Activated naive CD8-positive, alpha-beta T cell treated with anti-CD3 and anti-CD28 coated beads, Interleukin-2, amount 50 U/mL, for 24 hours (primary cell): ENCODE measurements at places on chromosomes 11 and 22.

- DNase-seq: no peak
Observed at GRCh38 chr22:48357961-48358360, 1469.7 kb downstream of the BRD1 start.

GRCh38 chr11:69293819-69294505, at the start of gene MYEOV:
Gene MYEOV, plus strand, starts transcription at chr11:69294155. Its CDS starts 1,200 bp downstream, at chr11:69295355.
- DNase-seq: peak; percentile 59

- DNase-seq: no peak
Observed at GRCh38 chr22:29112681-29113080, 39.8 kb downstream of the KREMEN1 start.

- no peak for DNase-seq
Observed at GRCh38 chr22:22375576-22376351, 131.2 kb downstream of the VPREB1 start.

DNA sequence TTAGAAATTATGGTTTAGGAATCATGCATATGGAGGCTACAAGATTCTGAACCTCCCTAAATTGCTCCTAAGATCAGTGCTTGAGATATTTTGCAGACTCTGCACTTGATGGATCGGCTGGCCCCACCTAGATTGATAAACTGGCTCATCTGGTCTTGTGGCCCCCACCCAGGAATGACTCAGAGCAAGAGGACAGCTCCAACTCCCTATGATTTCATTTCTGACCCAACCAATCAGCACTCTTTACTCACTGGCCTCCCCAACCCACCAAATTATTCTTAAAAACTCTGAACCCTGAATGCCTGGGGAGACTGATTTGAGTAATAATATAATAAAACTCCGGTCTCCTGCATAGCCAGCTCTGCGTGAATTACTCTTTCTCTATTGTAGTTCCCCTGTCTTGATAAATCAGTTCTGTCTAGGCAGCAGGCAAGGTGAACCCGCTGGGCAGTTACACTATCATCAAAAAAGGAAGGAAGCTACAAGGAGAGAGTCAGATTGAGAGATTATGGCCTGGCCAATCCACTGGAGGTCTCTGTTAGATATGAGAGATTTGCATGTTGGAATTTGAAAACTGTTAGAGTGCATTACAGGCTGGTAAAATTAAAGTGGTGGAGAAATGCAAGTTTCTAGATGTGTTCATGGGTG, 245.8 kb downstream of the CSNK2A3 start:
- no peak for DNase-seq

- DNase-seq: no peak
Observed at GRCh38 chr11:104645261-104646222, 252.7 kb downstream of the CASP12 start.

DNA sequence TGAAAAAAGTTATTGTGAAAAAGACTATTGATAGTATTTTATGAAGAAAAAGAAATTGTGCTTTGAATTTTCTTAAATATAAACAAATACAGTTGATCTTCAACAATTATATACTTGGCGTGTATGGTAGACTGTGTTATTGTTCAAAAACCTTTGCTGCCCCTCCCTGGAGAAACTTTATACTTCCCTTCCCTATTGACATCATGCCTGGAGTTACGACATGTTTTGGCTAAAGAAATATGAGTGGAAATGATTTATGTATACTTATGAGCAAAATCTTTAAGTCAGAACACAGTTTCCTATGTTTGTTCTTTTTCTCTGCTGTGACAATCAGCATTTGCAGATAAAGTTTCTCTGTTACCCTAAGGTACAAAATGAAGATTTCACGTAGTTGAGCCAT, 243.8 kb downstream of the TMEM135 start:
- no peak for DNase-seq

DNA sequence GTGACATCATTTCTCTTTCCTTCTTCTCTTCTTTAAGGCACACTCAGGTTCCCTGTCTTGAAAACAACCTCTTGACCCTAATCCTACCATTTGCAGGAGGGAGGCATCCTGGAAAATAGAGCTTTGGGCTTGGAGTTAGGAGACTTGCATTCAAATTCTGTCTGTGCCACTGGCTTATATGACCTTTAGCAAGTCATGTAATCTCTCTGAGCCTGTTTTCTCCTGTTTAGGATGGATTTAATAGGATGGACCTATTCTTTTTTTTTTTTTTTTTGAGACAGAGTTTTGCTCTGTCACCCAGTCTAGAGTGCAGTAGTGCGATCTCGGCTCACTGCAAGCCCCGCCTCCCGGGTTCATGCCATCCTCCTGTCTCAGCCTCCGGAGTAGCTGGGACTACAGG, 25.1 kb upstream of the CCDC134 start:
- DNase-seq: no peak

GRCh38 chr11:8927233-8927632, 5.5 kb downstream of the C11orf16 start:
- no peak for DNase-seq

- DNase-seq: no peak
Observed at GRCh38 chr11:86537541-86538222, 134.7 kb downstream of the ME3 start.

- no peak for DNase-seq
Observed at GRCh38 chr11:29124470-29124869, 892.4 kb downstream of the KCNA4 start.

GRCh38 chr11:212150-213100, 4.9 kb downstream of the RIC8A start:
- no peak for DNase-seq

DNA sequence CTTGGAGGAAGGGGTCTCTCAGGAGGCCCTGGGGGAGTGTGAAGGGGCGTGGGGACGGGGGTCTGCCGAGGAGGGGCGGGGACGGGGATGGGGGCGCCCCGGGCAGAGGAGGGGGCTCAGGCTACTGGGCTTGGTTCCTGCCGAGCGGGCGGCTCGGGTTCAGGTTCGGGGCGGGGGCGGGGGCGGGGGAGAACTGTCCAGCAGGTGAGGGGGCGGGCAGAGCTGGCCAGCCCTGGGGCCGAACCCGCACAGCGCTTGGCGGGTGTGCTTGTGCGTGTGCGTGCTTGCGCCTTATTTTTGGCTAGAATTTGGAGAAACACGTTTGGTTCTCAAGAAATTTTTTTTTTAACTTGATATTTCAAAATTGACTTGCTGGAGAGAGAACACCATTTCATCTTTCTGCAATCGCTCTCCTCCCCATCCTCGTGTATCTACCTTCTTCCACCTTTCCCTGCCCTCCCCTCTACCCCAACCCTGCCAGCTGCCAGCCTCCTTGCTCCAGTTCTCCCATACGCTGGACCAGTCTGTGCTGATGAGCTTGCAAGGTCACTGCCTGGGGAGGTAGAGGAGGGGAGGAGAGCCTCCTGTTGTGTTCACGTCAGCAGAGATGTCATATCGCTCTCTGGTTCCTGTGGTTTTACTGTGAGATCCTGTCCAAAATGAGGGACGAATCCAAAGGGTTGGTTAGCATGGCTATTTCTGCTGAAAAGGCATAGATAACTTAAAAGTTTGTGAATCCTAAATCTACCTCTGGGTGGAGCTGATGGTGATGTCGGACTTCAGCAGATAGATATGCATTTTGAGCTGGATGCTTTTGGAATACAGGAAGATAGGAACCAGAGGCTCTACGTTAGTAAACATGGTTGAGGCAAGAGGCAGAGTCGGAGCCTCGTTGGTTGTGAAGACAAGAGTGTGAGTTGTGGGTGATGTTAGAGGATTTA, 668 bp downstream of the MADD start:
- DNase-seq: no peak

- no peak for DNase-seq
Observed at GRCh38 chr11:69314555-69314954, 20.6 kb downstream of the MYEOV start.

- DNase-seq: no peak
Observed at GRCh38 chr11:48002561-48002960, 22.2 kb downstream of the PTPRJ start.

DNA sequence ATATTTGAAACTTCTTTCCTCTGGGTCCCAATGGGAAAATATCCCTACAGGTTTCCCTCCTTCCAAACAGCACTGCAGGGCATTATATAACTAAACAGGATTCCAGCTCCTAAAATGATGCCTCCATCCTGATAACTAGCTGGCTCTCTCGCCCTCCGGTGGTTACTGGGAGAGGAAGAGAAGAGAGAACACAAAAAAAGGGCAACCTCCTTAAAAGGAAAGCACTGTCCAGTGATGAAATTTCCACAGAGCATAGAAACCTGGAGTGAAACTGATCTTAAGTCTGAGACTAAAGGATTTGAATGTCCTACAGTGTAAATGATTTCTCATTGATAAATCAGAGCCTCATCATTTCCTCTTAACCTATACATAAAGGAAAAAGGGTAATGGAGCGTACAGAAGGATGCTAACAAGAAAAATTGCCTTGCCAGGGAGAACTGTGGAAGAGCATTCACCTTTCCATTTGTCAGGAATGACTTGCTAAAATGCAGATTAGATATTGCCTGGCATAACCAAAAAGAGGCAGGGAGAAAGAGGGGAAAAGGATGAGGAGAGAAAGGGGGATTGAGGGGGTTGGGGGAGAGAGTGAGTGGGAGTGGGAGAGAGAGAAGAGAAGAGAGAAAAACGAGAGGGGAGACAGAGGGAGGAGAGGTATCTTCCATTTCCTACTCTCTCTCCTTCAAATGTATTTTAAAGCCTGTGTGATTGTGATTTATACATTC, 121.3 kb downstream of the APOL5 start:
- no peak for DNase-seq

- DNase-seq: no peak
Observed at GRCh38 chr11:132669949-132670348, 862.4 kb downstream of the OPCML start.

GRCh38 chr11:72254299-72254993, 10.5 kb upstream of the PHOX2A start:
- no peak for DNase-seq

GRCh38 chr11:133935551-133935910, 21.2 kb downstream of the IGSF9B start:
- DNase-seq: no peak

GRCh38 chr11:67277231-67277961, 11.1 kb downstream of the GRK2 start:
- peak; percentile 89 for DNase-seq

- DNase-seq: no peak
Observed at GRCh38 chr11:129252621-129253020, 60.5 kb upstream of the ARHGAP32 start.

DNA sequence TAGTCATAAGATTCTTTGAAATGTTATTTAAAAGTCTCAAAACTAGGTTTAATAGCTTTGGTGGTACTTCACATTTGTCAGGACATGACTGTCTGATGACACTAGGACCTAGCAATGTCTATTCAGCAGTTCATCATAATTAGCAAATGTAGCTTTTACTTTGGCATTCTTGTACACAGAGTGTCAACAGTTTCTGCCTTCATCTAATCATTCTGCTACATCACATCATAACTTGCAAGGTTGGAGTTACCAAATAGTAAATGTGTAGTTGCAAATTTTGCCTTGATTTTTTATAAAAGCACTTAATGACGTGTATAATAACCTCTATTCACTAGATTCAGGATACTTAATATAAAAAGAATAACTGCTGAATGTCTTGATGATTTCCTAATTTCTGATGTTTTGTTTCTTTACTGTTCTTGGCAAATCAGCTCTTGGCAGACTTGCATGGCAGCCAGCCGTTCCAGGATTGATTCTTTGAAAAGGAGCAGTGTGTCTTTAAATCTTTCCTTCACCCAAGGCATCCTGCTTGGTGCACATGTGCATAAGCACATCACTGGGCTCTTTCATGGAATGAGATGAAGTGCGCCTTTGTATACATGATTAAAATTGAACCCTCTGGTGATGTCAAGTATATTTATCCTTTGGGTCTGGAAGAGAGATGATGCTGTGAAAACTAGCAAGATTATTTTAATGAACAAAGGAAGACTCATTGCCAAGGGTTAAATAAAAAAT, 12.2 kb downstream of the FBXO7 start:
- DNase-seq: no peak

DNA sequence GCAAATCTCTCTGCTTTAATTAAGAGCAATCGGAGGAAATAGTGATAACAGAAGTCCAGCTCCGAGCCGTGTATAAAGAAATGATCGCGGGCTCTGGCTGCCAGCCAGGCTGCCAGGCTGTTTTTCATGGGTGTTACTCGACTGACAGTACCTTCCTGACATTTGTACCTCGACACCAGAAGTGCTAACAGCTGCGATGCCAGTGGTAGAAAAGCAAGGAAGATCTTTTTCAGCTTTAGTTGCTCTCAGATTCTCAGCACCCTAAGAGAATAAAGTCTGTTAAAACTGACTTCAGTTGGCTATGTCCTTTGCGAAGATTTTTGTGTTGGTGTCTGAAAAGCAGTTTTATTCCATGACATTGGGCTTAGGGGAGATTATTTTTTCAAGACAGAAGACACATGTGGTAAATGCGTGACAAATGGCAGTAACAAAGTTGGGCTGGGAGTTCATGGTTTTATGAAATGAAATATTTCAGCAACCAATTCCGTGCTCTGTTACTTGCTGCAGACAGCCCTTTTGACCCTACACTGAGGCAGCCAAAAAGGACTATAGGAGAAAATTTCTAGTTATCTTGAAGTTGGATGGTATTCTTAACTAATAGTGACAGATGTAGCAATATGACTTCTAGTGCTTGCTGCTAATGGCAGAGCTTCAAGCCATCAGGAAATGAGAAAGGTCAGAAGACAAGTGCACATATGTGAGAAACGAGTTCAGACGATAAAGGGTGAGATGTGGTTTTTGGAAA, 296.2 kb downstream of the CNTN5 start:
- DNase-seq: no peak

- DNase-seq: no peak
Observed at GRCh38 chr22:23784215-23784732, 2.5 kb upstream of the SMARCB1 start.

- no peak for DNase-seq
Observed at GRCh38 chr22:42468841-42469240, 36.6 kb upstream of the NFAM1 start.

DNA sequence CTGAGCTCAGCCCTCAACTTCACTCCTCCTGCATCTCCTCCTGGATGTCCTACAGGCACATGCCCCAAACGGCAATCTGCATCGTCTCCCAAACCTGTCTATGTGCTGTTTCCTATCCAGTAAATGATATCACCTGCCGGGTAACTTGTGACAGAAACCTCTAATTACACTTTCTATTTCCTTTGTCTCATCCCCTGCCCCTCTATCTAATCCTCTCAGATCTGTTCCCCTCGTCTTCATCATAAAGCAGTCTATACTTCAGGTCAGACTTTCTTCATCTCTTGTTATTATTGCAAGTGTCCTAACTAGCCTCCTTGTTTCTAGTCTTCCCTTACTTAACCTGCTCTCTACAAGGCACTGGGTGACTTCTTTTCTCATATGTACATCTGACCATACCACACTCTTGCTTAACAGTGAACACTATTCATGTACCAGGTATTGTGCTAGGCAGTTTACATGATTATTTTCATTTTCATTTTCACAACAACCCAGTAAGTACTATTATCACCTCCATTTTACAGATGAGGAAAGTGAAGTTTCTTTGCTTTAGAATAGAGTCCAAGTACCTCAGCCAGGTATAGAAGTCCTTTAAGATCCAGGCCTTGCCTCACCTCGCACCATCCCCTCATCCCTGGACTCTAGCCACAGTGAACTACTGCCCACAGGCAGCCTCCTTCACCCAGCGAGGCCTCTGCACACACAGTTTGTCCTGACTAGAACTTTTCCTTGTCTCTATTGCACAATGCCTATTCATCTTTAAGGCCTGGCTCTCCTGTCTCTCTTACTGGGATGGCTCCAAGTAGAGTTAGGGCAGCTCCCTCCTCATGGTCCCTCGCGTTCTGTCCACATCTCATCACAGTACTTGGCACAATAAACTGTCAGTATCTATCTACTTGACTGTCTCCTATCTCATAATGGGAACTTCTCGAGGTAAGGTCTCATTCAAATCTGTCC, 22.1 kb upstream of the UCP3 start:
- no peak for DNase-seq

GRCh38 chr11:10113852-10114251, 180.2 kb downstream of the SBF2 start:
- DNase-seq: no peak

GRCh38 chr11:59183771-59184170, 11.8 kb downstream of the DTX4 start:
- DNase-seq: no peak
